ENCODE measurements at places on chromosomes 4 and X.

GRCh38 chr4:10917566-10917965, 233.0 kb upstream of the CLNK start:
- no peak for DNase-seq

DNA sequence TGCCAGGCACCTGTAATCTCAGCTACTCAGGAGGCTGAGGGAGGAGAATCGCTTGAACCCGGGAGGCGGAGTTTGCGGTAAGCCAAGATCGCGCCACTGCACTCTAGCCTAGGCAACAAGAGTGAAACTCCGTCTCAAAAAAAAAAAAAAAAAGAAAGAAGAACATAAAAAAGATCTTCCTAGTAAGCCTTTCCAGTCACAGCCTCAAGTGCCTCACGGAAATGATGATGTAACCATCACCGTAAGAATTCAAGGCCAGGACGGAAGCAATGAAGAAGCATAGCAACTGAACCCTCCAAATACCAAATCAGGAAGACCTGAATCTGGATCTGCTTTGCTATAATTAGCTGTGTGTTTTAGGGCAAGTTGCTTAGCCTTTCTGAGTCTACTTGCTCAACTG, 28.8 kb downstream of the RBM47 start:
- DNase-seq: no peak

DNA sequence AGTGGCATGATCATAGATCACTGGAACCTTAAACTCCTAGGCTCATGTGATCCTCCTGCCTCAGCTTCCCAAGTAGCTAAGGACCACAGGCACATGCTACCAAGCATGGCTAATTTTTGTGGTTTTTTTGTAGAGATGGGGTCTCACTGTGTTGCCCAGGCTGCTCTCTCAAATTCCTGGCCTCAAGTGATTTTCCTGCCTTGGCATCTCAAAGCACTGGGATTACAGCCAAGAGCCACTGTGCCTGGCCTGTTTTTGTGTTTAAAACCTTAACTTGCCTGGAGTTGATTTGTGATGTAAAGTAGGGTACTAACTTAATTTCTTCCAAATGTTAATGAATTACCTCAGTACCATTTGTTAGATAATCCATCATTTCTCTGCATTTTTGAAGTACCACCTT, 22.3 kb downstream of the DLG3 start:
- no peak for DNase-seq

DNA sequence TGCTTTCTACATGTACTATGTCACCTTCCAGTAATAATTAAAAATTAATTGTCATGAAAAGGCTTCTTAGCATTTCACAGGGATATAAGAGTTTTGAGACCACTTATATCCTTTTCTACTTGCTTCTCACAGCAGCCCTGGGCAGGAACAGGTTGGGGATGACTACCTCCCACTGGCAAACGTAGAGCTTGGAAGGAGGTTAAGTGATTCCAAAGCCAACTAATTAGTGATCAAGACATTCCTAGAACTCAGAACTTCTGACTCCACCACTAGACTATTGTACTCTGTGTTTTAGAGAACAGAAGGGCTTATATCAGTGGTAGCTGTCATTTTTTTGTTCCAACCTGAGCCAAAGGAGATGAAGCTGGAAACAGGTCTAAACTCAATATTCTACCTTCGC, 364.5 kb upstream of the BOD1L1 start:
- DNase-seq: no peak

DNA sequence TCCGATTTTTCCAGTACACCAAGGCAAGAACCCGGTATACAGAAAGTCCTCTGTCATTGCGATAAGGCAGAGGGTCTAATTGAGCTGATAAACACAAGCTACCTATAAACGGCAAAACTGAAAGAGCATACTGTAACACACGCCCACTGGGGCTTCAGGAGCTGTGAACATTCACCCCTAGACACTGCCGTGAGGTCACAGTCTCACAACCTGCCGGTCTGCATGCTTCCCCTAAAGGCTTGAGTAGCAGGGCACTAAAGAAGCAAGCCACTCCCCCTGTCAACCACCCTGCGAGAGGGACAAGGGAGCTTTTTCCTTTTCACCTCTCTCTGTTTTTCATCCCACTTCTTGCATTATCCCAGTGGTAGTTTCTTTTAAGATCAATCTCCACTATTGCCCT, 22.4 kb upstream of the F9 start:
- DNase-seq: no peak

DNA sequence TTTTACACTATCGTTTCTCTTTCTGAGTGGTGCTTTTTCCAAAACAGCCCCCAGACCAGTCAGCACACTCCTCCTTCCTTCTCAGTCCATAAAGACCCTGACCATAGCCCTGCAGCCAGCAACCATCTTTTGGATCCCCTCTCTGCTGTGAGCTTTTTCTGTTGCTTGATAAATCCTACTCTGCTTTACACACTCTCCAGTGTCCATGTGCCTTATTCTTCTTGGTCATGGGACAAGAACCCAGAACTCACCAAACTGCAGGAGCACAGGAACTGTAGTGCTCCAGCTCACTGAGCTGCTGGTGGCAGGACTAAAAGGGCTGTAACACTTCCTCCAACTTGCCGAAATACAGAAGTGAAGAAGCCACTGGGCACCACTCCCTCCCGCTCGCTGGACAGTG, 32.5 kb downstream of the COX18 start:
- no peak for DNase-seq

DNA sequence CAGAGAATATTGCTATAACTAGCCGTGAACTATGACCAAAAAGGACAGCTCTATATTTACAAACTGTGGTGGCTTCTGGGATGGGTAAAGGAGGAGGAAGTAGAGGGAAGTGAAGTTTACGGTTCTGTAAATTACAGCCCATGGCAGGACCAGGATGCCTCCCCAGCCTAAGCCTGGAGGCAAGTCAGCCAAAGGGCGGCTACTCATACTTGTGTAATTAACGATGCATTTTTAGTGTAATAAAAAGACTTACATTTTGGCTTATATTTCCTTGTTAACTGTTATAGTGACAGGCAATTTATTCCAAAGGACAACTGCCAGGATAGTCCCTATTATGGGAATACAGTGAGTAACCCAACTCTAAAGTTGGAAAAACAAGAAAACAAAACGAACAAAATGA, 139.9 kb upstream of the OTUD4 start:
- DNase-seq: no peak
